ENCODE measurements at places on chromosomes 6 and 20. TPM values are rescaled to one million over a fixed set of nuclear protein-coding genes. Genes with fewer than 3 reads are reported as not detected.

GRCh38 chr6:16450821-16451220 lies 212.4 kb downstream of the GMPR start:
- DNase-seq, result no peak

GRCh38 chr20:4011226-4011975 lies 4.0 kb downstream of the RNF24 start:
- no peak for DNase-seq

DNA sequence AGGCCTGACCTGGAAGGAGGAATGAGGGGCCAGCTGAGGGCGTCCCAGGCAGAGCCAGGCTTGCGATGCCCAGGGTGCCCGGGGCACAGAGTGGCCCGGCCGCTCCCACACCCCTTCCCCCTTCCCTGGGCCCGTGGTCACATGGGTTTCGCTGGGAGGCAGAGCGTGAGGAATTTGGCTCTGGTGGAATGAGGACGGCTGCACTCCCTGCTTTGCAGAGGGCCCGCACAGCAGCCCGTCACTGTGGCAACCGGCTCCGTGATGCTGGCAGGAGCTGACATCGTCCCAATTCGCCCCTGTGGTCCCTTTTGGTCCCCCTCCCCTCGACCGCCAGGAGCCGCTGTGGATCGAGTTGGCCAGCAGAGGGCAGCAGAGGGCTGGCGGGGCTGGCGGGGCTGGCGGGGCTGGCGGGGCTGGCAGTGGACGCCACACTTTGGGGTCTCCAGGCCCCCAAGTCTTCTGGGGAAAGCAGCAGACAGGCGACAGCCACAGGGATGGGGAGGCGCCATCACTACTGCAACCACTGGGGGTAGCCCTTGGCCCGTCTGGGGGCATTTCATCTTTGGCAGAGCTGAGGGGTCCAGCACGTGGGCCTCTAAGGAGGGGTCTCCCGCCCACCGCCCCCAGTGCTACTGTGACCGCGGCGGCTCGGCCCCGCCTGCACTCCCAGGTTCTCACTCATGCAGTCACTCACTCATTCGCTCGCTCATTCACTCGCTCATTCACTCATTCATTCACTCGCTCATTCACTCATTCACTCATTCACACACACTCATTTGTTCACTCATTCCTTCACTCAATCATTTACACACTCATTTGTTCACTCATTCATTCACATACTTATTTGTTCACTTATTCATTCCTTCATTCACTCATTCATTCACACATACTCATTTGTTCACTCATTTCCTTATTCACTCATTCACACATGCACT lies 49.7 kb upstream of the BHLHE23 start:
- no peak for DNase-seq

DNA sequence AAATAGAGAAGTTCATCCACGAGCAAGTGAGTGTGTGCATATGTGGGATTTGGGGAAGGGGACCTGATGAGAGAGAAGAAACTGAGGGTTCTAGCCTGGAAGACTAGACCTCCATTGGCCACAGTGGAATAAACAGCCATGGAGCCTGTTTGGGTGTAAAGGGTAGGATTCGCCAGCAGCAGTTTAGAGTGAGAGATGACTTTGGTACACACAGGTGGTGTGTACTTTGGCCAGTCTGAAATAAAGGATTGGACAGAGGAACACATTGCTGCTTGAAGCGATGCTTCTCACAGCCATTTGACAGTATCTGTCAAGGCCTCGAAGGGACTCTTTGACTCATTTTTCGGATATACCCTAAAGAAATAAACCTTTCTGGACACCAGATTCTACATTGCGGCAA lies 29.2 kb downstream of the PLEKHG1 start:
- no peak for DNase-seq

DNA sequence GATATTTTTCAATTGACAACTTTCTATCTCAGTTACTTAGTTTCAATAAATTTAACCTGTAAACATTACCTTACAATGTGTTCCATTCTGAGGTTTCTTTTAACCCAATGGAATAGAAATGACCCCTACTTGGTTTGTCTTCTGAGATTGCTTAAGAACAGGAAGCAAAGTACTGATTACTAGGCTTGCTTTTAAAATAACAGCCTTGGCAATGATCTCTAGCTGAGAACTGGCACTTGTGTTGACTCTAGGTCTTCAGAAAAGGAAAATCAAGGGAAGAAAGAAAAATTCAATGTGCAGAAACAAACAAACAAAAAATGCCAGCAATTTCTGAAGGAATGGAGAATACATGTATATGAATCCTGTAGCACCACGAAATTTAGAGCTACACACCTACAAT lies 66.1 kb downstream of the SYNE1 start:
- no peak for DNase-seq

- DNase-seq, result no peak
These were observed 76.0 kb downstream of the MKKS start for GRCh38 chr20:10357974-10358373.

DNA sequence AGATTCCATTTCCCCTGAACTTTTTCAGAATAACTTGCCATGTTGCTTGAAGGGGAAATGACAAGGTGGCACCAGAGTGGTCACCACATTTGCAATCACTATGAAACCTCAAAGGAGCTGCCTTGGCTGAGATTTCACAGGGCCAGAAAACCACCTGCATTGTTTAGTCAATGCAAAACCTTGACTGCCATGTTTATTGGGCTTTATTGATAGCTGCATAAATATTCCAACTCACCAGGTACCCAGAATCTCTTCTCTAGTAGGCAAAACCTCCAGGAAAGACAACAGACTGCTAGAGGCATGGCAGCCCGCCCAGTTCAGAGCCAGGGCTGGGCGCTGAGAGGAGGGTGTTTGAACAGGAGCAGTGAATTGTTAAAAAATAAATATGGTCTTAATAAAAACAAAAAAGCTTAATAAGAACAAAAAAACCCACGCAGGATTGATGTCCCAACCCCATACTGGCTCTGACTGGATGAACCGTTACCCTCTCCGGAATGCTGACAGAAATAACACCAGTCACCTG lies 375.6 kb downstream of the ZFAND3 start:
- no peak for DNase-seq

GRCh38 chr20:32522776-32523612 lies 62.1 kb downstream of the NOL4L start:
- DNase-seq, result no peak

- DNase-seq, result no peak
These were observed 63.4 kb downstream of the TXNDC5 start for GRCh38 chr6:7846966-7847818.

GRCh38 chr20:479487-479886 lies 17.2 kb upstream of the TBC1D20 start:
- DNase-seq, result no peak

GRCh38 chr6:37667050-37667814 lies 30.5 kb downstream of the MDGA1 start:
- DNase-seq, result no peak

DNA sequence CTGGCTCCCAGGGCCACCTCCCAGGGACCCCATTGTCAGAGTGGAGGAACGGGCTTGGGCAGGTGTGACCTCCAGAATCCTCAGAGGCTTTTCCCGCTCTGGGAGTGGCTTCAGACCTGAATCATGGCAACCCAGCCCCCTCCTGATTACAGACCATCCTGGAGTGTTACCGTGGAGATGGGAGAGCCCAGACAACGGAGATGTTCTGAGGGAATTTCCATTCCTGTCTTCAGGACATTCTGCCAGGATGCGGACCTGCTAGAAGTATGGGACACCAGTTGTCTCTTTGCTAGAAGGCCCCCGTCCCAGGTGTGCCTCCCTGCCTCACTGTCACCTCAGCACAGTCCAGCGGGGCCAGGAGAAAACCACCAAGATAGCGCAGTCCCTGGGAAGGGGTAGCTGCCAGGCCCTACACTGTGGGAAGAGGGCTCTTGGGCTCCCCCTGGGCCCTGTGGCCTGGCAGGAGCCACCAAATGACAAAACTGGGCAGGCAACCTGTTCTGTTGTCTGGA lies 109.9 kb downstream of the PSMB1 start:
- DNase-seq, result no peak

DNA sequence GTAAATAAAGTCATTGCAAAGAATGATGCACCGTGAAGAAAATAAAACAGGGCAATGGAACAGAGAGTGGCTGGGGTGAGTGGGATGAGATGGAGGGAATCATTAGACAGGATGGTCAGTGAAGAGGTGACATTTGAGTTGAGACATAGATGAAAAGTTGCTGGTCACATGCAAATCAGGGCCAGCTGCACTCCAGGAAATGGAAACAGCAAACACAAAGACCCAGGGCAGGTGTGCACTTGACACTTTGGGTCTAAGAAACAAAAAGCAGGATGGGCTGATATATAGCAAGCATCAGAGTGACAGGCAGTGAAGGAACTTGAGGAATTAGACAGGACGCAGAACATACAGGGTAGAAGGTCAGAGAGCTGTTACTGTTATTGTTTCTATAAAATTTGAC lies 171.5 kb upstream of the RIPOR2 start:
- no peak for DNase-seq

GRCh38 chr6:35558571-35558970 lies 45.9 kb upstream of the TULP1 start:
- DNase-seq, result no peak

DNA sequence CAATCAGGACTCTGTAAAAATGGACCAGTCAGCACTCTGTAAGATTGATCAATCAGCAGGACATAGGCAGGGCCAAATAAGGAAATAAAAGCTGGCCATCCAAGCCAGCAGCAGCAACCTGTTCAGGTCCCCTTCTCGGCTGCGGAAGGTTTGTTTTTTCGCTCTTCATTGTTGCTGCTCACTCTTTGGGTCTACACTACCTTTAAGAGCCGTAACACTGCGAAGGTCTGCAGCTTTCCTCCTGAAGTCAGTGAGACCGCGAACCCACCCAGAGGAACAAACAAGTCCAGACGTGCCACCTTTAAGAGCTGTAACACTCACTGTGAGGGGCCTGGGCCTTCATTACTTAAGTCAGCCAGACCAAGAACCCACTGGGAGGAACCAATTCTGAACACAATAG lies 223.2 kb upstream of the EXOC2 start:
- DNase-seq, result no peak

- peak; percentile 78 for DNase-seq
These were observed 82.6 kb downstream of the SLC22A3 start for GRCh38 chr6:160430751-160431150.

- DNase-seq, result no peak
These were observed 356.3 kb upstream of the IRAK1BP1 start for GRCh38 chr6:78511009-78511408.

- no peak for DNase-seq
These were observed 652.1 kb downstream of the CBLN4 start for GRCh38 chr20:55353206-55353605.

DNA sequence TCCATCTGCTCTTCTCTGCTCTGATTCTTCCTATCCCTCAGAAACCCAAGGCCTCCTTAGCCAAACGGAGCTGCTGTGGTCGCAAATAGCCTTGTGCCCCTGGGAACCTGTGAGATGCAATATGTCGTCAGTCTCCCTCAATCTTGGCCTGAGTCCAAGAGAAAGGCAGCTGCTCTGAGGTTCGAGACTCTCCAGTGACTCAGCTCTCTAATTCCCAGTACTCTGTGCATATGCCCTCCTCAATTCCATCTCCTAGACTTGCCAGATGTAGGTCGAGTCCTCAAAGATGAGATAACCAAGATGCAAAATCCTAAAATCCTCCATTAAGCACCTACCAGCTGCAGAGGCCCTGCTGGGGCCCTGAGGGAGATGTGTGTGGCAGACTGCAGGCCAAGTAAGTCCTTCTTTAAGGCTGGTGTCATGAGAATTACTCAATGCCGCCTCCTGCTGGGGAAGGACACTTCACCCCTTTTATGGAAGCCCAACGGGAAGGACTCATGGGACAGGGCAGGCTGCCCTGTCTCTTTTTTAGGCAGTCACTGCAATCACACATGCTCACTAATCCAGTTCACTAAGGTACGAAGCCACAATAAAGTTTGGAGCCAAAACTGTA lies 28.5 kb downstream of the C6orf15 start:
- peak; percentile 29 for DNase-seq

GRCh38 chr6:137867685-137868509 lies 838 bp downstream of the TNFAIP3 start:
- DNase-seq, result peak; percentile 60

DNA sequence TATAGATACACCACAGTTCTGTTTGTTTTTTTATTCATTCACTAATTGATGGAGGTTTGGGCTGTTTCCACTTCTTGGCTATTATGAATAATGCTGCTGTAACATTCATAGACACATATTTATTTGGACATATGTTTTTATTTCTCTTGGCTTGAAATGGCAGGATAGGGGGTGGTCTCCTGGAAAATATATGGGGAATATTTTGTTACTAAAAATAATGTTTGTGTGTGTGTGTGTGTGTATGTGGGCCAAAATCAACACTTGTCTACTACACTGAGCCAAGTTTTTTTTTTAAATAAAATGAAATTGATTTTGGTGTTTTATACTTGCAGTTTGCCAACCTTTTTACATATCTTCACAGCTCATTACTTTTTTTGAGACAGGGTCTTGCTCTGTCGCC lies 264.4 kb upstream of the SULF2 start:
- DNase-seq, result no peak

DNA sequence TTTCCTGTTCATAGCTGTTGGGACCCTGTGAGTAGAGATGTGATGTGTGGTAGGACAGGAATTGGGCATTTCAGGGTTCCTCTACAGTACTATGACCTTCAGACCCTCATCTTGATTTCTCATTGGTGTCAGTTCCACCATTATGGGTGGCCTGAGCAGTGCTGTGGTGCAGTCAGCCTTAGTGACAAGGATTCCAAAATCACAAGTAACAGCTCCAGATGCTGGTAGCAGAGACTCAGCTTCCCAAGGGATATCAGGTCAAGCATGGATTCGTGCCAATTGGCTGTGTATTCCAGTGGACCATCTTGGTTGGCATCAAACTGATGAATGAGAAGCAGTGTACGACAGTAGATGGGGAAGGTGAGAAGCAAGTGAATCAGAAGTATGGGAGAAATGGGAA lies 3.8 kb downstream of the SMIM26 start:
- no peak for DNase-seq

DNA sequence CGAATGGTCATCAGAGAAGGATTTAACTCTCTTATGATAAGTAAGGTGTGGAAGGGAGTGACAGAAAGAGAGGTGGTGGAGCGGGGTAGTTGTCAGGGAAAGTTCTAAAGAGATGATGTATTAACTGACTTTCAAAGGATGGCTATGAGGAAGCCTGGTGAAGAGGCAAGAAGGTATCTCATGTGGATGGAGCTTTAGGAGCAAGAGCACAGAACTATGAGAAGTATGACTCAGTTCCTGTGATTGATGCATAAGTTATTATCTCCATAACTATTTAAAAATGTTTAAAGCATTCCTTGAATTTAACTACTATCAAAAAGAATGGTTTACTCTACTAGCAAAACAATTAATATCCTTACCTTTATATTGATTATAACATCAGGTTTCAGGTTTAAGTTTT lies 28.8 kb downstream of the AK9 start:
- DNase-seq, result no peak

- DNase-seq, result no peak
These were observed 109.4 kb upstream of the NEDD9 start for GRCh38 chr6:11341867-11342266.

- no peak for DNase-seq
These were observed 28.8 kb upstream of the PLAGL1 start for GRCh38 chr6:144036835-144037195.

IRF4 gene
- total RNA-seq, result 1.0 TPM

ERVFRD-1 gene
- 0.12 TPM for total RNA-seq

C20orf202 gene
- total RNA-seq, result 0.28 TPM

TCP1 gene
- 162 TPM for total RNA-seq

ASXL1 gene
- 71.2 TPM for total RNA-seq

HEBP2 gene
- 44.2 TPM for total RNA-seq

KHDC1L gene
- total RNA-seq, result not detected
